ENCODE measurements at places on chromosomes 5 and 9.

DNA sequence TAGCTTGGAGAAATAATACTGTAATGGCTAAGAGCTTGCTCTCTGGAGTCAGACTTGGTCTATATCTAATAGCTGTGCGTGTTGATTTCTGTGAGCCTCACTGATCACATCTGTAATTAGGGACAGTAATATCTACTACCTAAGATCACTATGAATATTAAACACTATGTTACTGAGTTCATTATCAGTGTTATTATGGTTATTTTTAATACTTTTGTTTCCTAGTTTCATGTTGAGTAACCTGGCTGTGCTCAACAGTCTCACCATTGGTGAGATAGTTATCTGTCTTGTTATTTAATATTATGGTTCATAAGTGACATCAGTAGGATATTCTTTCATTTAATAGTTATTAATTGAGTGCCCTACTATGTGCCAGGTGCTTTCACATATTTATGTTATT, 22.4 kb upstream of the CAVIN4 start:
- peak; percentile 16 for DNase-seq

DNA sequence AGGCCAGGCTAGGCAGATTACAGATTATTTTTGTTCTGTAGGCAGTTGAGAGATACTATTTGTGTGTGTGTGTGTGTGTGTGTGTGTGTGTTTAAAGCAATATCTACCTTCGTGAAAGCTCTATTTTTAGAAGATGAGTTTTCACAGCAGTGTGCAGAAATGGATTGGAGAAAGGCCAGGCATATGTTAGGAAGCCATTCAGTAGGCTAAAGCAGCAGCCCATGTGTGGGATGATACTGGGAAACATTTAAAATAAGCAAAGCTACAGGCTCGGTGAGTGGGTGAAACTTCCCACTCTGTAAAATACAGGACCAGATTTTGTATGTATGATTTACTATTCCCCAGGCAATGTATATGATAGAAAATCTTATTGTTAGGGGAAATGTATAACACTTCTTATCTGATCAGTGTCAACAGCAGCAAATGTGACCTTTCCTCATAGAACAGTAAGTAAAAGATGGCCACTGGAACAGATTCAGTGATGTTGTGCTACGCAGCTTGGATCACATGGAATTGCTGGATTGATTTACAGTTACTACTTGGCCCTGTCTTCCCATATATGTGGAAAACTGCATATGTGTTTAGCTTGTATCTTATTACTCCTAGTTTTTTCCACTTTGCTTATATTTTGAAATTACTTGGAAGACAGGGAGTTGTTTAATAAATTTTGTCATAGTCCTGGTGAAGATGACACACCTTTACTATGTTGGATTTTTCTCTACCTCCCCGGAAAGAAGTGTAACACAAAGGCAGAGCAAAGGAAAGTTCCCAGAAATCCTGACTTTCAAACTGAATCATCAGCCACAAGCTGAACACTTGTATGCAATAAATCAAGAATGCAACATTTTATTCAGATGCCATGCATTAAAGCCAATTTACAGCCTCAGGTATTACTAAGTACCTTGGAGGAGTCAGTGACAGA, 1077.7 kb upstream of the SEMA6A start:
- DNase-seq: no peak

GRCh38 chr9:85742597-85742936, 813 bp upstream of the AGTPBP1 start:
- DNase-seq: peak; percentile 20

- DNase-seq: no peak
Measured at GRCh38 chr9:125932746-125933455, 185.7 kb downstream of the PBX3 start.

DNA sequence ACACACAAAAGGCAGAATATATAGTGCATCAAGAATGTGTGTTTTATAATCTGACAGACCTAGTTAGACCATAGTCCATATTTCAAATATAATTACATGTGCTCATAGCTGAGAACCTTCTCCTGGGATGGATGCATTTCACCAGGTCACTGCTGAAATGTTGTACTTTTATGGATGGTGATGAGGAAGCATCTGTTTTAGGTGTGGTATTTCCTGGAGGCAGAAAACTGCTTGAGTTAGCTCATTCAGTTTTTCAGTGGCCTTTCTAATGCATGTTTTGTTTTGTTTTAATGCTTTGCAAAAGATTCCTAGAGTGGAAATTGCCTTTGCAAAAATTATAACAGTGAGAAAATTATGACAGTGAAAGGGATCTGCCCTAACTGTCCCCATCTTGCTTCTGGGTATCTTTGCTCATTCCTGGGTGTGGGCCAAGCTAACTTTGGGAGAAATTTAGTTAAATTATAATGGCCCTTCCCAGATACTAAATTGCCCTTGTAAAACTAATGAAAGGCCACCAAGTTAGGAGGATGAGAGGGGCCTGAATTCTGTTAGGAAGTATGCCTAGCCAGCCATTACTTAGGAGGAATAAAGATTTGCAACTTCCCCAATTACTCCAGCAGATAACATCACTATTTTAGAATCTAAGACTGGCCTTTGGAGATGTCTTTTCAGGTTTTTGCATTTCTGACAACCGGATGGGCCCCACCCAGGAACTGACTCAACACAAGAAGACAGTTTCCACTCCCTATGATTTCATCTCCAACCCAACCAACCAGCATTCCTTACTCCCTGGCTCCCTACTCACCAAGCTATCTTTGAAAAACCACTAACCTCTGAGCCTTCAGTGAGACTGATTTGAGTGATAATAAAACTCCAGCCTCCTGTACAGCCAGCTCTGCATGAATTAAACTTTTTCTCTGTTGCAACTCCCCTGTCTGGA, 7.0 kb upstream of the IL12B start:
- no peak for DNase-seq
